Foreskin fibroblast (primary cell): ENCODE measurements at places on chromosomes 6 and 20.

GRCh38 chr20:57857969-57858368 lies 148.2 kb upstream of the PMEPA1 start:
- DNase-seq: no peak

DNA sequence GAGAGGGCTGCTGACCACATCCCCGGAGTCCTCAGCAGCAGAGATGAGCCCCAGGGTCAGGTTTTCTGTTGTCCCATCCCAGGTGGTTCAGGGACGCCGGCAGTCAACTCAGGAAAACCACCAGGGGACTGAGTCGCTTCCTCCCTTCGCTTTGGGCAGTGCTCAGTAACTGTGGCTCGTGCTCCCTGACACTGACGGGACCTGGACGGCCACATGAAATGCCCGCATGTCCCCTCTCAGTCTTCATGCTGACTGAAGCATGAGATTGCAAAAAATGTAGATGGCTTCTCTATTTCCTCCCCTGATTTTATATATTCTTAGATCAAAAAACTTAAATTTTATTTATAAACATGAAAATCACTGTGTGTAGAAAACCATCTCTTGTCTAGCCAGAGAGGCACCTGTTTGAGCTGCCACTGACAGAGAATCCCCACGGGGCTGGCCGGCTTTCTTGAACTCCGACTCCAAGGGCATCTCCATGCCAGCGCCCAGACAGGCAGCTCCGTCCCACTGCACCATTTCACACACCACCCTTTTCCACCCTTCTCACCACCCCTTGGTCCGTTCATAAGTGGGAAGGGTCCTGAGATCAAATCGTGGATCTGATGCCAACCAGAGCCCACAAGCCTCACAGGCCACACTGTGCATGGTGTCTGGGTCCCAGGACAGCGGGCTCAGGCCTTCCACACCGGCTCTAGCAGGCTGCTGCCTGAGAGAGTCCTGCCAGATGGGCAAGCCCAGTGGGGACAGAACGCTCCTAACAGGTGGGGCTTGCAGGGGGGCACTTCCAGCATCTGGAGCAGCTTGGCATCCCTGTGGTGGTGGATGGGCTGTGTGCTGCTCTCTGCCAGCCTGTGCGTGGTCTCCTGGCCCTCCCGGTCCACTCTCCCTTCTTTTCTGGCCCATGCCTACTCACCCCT lies 98.2 kb downstream of the SMOC2 start:
- no peak for DNase-seq

- no peak for DNase-seq
These were observed 38.5 kb downstream of the PKIB start for GRCh38 chr6:122648726-122649125.

DNA sequence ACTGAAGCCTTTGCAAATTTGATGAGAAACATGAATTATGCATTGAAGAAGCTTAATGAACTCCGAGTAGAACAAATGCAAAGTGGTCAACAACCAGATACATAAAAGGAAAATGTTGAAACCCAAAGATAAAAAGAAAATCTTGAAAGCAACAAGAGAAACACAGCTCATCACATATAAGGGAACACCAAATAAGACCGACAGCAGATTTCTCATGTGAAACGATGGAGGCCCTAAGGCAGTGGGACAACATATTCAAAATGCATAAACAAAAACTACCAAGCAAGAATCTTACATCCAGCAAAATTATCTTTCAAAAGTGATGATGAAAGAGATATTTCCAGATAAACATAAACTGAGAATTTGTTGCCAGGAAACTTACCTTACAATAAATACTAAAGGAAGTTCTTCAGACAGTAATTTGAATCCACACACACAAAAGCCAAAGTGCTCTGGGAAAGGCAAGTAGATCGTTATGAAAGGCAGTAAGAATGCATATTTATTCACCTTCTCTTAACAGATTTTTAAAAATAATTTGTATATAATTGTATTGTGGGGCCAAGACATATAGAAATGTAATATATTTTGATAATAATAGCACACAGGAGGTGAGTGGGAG lies 22.5 kb downstream of the SLC52A3 start:
- no peak for DNase-seq

- peak; percentile 15 for DNase-seq
These were observed 41.8 kb upstream of the BMP6 start for GRCh38 chr6:7684076-7684475.

DNA sequence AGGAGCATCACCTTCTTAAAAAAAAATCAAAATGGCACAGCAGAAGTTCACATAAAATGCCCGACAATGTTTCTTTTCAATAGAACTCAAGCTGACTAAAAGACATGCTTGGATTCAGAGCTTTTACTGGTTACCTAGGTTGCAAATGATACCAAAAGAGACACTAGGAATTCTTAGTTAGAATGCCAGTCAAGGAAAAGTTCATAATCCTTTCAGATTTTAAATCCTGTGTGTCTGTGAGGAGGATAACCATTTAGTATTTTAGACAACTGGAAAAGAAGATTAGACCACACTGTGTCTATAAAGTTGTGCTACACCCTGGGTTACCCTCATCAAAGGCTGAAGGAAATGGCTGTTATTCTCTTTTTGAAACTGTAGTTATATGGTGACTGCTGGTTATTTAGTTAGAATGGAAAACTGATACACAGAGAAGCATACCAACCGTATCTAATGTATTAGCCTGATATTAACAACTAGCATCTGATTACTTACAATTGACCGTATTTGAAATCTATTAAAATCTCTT lies 139.5 kb downstream of the GJA10 start:
- DNase-seq: no peak

DNA sequence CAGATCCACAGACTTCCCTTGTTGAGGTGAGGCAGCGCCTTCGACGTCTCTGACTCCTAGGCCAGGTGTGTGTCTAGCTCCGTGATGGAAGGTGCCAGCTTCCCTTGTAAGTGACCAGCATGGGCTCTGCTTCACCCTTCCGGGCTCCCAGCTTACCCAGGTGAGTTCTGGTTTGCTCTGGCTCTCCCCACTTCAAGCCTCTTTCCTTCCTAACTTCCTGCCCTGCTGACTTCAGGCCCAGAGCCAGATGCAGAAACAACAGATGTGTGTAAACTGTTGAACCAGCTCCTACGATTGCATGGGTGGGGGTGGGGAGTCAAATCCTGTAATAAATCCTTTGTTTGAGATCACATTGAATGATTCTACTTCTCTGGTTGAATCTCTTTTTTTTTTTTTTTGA lies 51.6 kb upstream of the BMP6 start:
- DNase-seq: no peak

DNA sequence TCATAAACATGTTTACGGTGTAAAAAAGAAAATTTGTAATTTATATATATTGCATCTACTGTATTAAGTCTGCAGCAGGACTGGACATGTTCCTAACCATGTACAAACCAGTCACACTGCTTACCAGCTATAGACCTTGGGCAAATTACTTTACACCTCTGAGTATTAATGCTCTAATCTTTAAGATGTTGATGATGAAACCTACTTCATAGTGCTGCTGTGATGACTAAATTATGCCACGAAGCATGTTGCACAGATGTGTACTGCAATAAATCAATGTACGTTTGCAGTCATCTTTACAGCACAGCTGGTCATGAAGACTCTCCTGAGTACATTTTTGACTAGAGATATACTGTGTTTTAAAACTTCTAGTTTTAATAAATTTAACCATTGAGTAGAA lies 42.6 kb downstream of the PRKN start:
- no peak for DNase-seq

DNA sequence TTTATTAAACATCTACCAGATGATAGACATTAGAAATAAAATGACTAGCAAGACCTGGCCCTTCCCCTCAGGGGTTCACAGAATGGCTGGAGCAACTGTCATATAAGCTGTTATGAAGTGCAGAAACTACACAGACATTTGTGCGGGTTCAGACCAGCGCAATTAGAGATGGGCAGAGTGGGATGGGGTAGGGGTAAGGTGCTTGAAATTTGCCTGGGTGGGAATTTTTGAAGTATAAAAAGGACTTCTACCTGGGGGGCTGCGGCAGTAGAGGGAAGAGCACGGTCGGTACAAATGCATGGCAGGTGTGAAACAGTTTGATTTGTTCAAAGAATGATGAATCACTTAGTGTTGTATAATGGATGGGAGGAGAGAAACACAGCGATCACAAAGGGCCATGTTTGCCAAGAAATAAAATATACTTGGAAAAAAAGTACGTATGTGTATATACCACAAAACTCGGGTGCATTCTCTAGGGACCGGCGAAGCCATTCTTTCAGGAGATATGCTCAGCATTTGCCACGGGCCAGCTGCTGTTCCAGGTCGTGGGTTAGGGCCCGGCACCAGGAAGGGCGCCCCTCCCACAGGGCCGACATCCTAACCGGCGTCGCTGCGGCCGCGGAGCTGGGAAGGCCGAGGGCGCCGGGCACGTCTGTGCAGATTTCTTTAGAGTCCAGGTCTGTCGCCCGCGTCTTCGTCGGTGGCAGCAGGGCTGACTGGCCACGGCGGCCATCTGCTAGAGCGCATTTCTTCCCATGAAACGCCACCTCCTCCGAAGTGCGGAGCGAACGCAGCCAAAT lies 809 bp upstream of the NOL7 start:
- peak; percentile 30 for DNase-seq

DNA sequence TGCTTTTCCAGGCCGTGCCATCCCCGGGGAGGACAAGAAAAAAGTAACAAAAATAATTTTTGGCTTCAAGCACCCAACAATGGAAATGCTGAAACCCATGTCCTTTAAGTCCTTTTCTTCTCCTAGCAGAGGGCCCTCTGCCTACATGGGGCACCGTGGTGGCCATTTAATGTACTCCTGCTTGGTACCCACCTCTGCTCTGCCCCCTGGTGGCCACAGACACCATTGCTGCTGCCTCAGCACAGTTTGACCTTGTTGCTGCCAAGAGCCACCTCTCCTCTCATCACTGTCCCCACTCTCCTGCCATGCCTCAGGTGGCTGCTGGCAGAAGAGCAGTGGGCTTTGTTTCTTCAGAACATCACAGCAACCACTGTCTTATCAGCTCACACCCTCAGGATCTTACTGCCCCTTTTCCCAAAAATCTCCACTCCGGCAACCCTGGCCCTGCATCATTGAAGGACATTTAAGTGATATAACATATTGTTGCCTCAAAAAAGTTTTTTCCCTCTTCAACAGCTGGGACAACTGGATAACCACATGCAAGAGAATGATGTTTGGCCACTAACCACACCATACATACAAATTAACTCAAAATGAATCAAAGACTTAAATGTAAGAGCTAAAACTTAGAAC lies 12.9 kb upstream of the ARMC2 start:
- peak; percentile 91 for DNase-seq

DNA sequence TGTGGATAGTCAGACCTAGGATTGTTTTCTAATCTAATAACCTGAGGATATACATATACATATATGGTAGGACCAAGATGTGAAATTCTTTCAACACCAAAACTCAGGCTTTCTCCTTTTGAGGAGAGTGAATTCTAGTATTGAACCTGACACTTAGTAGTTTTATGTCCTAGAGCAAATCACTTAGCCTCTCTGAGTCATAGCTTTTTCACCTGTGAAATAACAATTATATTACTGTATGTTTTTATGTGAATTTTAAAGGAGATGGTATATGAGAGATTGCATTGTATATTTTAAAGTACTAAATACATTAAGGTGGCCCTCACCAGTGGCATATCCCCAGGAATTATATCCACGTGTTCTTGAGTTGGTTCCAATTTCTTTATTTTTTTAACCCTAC lies 34.6 kb downstream of the TREML1 start:
- no peak for DNase-seq

GRCh38 chr6:136773473-136773796 lies 18.8 kb downstream of the MAP3K5 start:
- DNase-seq: no peak

- no peak for DNase-seq
These were observed 49.3 kb downstream of the RALY start for GRCh38 chr20:34043025-34043424.

- DNase-seq: no peak
These were observed 104.8 kb upstream of the KCNG1 start for GRCh38 chr20:51127713-51128112.

DNA sequence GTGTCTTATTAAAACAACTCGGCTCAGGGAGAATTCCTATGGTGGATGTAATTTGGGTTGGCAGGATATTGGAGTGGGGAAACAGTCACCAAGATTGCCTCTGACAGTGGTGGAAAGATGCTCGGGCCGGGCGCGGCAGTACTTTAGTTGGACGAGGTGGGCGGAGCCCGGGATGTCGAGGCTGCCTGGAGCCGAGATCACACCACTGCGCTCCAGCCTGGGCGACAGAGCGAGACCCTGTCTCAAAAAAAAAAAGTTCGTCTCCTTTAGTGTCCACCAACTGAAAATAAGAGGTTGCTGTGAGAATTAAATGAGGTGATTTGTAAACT lies 621 bp downstream of the NOL7 start:
- DNase-seq: peak; percentile 77
